ENCODE measurements at places on chromosomes 16 and 17. TPM values are rescaled to one million over a fixed set of nuclear protein-coding genes. Genes with fewer than 3 reads are reported as not detected.

DNA sequence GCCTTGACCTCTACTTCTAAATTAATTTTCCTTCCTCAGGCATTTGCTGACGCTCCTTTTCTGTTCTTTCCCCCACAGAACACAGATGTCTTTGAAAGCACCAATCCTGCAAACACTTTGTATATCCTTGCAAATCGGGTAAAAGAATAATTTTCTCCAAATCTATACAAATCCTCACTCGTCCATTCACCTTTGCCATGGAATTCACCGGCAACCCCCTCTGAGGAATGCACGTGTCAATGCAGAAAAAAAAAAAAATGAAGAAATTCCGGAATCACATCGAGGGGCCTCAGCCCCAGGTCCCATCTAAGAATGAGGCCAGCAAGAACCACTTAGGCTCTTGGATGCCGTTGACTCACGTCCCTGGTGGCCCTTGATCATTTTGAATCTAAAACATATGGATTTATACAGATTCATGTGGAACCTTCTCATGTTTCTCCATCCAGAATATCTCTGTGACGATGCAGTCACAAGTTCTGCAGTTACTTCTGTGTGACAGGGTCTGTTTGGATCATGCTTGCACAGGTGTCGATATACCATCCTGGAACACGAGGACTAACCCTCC is 136.9 kb downstream of the RBFOX3 start:
- no peak for DNase-seq
- H3K27ac ChIP-seq: no peak overlapping the region
- H3K36me3 ChIP-seq: no peaks in the 10 kb centered on the region
- peaks cover 9% of the 10 kb centered on the region for H3K27me3 ChIP-seq
- no peaks in the 10 kb centered on the region for H3K4me1 ChIP-seq

- DNase-seq: no peak
- H3K36me3 ChIP-seq: no peaks in the 10 kb centered on the region
- no peak overlapping the region for H3K4me3 ChIP-seq
Observed at GRCh38 chr17:81456798-81457197, 55.8 kb downstream of the ACTG1 start.

DNA sequence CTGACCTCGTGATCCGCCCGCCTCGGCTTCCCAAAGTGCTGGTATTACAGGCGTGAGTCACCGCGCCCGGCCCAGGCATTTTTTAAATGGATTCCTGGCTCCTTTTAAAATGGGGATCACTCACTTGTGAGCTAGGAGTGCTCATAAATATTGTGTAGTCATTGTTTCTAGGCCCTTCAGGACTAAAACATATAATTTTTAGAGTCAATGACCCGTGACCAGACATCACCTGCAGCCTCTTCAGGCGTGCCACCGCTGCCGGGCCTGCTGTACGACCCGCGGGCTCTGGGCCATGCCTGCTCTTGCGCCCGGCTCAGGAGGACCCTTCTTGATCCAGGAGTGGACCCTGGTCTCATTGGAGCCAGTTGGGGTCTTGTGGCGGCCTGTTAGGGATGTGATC is 30.8 kb downstream of the EFCAB5 start:
- no peaks in the 10 kb centered on the region for H3K36me3 ChIP-seq
- DNase-seq: no peak
- H3K27ac ChIP-seq: peak overlapping the region; percentile 34
- H3K27me3 ChIP-seq: no peaks in the 10 kb centered on the region

GRCh38 chr16:29834079-29834478 is 13.8 kb downstream of the MVP start:
- H3K4me3 ChIP-seq: no peak overlapping the region
- no peak for DNase-seq
- H3K4me1 ChIP-seq: peaks cover 11% of the 10 kb centered on the region

GRCh38 chr17:31736855-31737625 is 122.0 kb downstream of the COPRS start:
- H3K4me1 ChIP-seq: no peaks in the 10 kb centered on the region
- H3K27me3 ChIP-seq: no peaks in the 10 kb centered on the region
- no peak for DNase-seq
- H3K36me3 ChIP-seq: no peaks in the 10 kb centered on the region
- H3K4me3 ChIP-seq: no peak overlapping the region

DNA sequence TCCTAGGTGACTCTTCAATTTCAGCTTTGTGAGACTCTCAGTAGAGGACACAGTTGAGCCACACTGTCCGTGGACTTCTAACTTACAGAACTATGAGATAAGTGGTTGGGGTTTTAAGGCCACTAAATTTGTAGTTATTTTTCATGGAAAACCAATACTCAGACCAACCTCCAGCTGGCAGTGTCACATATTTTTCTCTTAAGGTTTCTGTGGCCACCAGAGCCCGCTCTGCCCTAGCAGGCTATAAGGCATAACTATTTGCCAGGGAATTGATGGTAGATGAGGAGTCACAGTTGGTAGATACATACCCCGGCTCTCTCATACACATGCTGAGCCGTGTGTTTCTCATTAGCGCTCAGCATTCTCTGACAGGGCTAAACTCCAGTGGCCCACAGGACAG is 336.8 kb upstream of the MON1B start:
- H3K4me3 ChIP-seq: no peak overlapping the region
- no peak for DNase-seq
- H3K27me3 ChIP-seq: no peaks in the 10 kb centered on the region
- no peak overlapping the region for H3K27ac ChIP-seq
- no peaks in the 10 kb centered on the region for H3K4me1 ChIP-seq

DNA sequence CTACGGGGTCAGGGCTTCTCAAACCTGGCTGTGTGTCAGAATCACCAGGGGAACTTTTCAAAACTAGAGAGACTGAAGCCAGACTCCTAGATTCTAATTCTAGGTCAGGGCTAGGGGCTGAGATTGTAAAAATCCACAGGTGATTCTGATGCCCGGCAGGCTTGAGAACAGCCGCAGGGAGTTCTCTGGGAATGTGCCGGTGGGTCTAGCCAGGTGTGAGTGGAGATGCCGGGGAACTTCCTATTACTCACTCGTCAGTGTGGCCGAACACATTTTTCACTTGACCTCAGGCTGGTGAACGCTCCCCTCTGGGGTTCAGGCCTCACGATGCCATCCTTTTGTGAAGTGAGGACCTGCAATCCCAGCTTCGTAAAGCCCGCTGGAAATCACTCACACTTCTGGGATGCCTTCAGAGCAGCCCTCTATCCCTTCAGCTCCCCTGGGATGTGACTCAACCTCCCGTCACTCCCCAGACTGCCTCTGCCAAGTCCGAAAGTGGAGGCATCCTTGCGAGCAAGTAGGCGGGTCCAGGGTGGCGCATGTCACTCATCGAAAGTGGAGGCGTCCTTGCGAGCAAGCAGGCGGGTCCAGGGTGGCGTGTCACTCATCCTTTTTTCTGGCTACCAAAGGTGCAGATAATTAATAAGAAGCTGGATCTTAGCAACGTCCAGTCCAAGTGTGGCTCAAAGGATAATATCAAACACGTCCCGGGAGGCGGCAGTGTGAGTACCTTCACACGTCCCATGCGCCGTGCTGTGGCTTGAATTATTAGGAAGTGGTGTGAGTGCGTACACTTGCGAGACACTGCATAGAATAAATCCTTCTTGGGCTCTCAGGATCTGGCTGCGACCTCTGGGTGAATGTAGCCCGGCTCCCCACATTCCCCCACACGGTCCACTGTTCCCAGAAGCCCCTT is 10.9 kb downstream of the STH start:
- no peaks in the 10 kb centered on the region for H3K27me3 ChIP-seq
- no peaks in the 10 kb centered on the region for H3K4me1 ChIP-seq
- H3K4me3 ChIP-seq: no peak overlapping the region
- no peak overlapping the region for H3K27ac ChIP-seq

DNA sequence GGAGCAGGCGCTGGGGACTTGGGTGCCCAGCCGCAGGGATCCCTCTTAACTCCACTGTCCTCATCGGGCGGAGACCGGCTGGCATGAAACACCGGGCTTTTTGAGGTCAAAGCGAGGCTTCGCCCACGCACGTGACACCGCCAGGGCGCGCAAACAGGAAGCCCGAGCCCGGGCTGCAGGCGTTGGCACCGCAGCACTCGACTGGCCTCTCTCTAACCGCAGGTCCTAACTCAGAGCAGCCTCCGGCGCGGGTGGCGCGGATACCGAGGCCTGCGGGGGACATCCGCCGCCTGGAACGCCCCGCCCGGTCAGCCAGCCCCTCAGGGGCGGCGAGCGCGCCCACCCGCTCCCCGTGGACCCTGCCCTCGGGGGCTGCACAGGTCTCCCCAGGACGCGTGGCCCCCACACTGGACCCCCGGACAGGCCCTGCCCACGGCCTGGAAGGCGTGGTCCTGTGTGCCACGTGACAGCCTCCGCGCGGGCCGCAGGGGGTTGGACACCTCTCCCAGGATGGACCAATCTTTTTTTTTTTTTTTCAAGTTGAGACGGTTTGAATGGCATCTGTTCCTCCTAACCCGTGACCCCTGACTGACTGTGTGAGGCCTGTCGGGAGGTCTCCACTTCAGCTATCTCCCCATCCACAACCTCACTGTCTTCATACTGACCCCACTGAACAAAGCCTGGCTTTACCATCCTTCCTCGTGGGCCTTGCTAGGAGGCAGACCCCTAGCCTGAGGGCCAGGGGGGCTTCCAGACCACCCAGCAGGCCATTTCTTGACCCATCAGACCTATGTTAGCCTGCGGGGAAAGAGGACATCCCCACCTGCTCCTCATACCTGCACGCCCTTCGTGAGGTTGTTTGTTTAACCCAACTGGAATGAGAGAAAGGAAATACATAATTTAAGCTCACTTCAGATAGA is 8.4 kb upstream of the SLC47A2 start:
- H3K36me3 ChIP-seq: no peaks in the 10 kb centered on the region
- peaks cover 25% of the 10 kb centered on the region for H3K4me1 ChIP-seq
- peak overlapping the region; percentile 86 for H3K27ac ChIP-seq
- DNase-seq: peak; percentile 77

- H3K27ac ChIP-seq: no peak overlapping the region
- H3K36me3 ChIP-seq: peaks cover 3% of the 10 kb centered on the region
- no peaks in the 10 kb centered on the region for H3K27me3 ChIP-seq
- DNase-seq: no peak
- H3K4me3 ChIP-seq: no peak overlapping the region
Observed at GRCh38 chr17:50739098-50739497, 19.7 kb downstream of the LUC7L3 start.

GRCh38 chr16:9970244-9970643 is 212.0 kb downstream of the GRIN2A start:
- H3K36me3 ChIP-seq: no peaks in the 10 kb centered on the region
- DNase-seq: no peak
- H3K27me3 ChIP-seq: no peaks in the 10 kb centered on the region
- H3K27ac ChIP-seq: no peak overlapping the region

- peaks cover 27% of the 10 kb centered on the region for H3K4me1 ChIP-seq
- H3K36me3 ChIP-seq: peaks cover 9% of the 10 kb centered on the region
- no peaks in the 10 kb centered on the region for H3K27me3 ChIP-seq
- DNase-seq: peak; percentile 65
- H3K4me3 ChIP-seq: peak overlapping the region; percentile 80
Observed at GRCh38 chr17:4998732-4999429, 1.1 kb downstream of the KIF1C start.

DNA sequence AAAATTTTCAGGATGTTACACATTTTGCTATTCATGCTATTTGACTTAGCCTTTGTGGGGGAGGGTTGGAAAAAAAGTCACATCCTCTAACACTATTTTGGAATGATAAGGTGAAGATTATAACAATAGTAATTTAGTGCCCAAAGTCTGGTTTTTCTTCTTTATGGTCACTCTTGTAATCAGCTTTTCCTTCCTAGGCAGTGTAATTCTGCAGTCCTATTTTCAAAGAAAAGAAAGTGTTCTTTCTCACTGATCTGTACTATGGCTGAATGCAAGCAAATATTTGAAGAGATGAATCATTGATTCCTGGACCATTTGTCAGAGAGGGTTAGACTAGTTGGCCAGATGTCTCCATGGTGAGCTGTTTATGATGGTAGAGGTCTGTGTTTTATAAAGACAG is 8.4 kb downstream of the RSPRY1 start:
- H3K27ac ChIP-seq: peak overlapping the region; percentile 61
- no peak for DNase-seq
- no peaks in the 10 kb centered on the region for H3K36me3 ChIP-seq
- peaks cover 41% of the 10 kb centered on the region for H3K4me1 ChIP-seq

DNA sequence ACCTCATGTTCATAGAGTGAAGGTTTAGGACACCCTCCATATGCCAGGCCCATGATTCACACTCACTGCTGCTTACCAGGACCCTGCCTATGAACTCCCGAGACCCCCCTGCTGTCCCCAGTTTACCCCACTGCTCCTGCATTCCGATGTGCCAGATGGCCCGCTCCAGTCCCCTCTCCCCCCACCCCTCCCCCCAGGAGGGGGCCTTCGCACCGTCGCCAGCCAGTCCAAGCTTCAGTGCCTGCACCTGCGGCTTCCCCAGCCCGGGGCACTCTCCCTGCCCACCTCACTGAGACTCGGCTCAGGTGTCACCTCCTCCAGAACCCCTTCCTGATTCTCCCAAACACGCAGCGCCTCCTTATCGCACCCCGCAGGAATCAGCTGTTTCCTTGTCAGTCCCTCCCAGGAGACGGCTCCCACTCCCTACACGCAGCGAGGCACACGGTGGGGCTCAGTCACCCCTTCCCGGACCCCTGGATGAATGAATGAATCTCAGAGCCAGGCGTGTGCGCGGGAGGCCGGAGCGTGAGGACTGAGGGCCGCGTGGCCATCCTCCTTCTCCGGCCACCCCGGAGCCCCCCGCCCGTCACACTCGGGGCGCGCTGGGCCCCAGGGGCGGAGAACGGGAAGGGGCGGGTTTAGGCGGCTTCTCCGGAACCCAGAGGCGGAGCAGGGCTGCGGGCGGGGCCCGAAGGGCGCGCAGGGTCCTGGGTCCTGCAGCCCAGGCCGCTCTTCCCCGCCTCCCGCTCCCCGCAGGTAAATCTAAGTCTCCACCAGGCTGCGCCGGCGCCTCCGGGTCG is 1.6 kb downstream of the MYO1C start:
- peaks cover 45% of the 10 kb centered on the region for H3K4me1 ChIP-seq
- no peaks in the 10 kb centered on the region for H3K27me3 ChIP-seq
- peak; percentile 84 for DNase-seq
- H3K36me3 ChIP-seq: peaks cover 2% of the 10 kb centered on the region

DNA sequence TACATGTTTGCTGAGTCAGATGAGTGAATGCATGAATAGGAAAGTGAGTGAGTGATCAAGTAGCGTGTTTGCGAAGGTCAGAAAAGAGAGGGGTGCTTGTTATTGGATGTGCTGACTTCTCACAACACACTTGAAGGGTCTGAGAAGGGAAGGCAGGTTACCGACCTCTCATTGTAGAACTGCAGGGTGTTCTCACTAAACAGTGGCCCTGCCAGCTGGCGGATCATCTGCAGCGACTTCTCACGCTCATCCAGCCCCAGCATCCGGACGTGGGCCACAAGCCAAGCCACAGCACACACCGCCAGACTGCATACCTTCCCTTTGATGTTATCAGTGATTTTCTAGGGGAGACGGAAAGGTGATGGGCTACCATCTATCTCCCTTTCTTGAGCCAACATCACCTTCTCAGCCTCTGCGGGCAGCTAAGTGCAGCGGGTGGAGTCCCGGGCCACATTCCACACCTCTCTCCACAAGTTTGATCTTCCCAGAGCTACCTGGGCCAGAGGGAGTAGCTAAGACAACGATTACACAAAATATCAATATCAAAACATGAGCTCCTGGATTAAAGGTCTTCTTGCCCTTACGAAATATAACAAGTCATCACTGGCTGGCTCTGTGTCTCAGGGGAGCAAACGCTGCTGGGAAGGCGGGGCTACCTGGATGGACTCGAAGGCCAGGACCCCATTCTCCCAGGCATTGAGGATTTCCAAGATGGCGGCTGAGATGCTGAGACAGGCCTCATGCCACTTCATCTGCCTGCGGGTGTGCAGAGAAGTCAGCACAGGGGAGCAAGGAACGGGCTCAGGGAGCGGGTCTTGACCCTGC is 11.0 kb downstream of the CSF3 start:
- no peak overlapping the region for H3K4me3 ChIP-seq
- peak overlapping the region; percentile 1 for H3K27ac ChIP-seq
- H3K27me3 ChIP-seq: no peaks in the 10 kb centered on the region
- DNase-seq: no peak
- H3K36me3 ChIP-seq: peaks cover 32% of the 10 kb centered on the region

Gene RHOT2
- total RNA-seq: 385 TPM

Gene TRPV3
- 5.7 TPM for total RNA-seq

Gene PMP22
- 70.9 TPM for total RNA-seq
